Activated CD4-positive, alpha-beta T cell treated with anti-CD3 and anti-CD28 coated beads, Interleukin-2, amount 10 ng/mL, durations not matched to agents 7 days and 5 days (primary cell): ENCODE measurements at places on chromosomes 4 and X. TPM values are rescaled to one million over a fixed set of nuclear protein-coding genes. Genes with fewer than 3 reads are reported as not detected.

DNA sequence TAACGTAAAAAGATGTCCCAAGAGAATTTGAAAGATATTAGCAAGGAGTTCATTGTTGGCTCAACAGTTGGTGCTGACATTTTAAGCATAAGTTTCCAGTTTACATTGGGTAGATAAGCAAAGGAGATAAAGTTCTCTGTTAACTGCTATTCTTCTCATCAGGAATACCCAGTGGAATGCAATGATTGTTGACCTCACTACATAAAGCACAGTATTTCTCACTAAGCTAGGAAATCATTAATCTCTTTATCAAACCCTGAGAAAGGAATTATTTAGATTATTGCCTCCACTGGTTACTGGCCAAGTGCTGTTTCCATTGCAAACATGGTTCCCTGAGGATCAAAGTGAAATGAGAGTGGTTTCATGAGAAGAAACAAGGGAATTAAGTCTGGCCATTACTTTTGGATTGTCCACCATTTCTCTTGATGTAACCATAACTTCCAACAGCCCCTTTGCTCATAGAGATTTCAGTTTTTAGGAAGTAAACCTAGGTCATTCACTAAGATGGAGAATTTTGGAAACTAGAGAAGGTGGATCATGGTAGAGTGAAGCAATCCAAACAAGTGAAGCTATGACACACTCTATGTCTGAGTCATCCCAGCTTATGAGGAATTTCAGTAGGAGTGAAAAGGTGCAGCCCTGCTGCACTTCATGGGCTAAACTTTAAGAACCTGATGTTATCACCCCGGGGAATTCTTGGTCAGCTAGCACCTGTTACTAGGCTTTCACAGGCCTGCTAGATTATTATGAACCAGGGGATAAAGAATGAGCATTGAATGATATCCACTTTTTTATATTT is 163.4 kb downstream of the AREG start:
- no peak overlapping the region for H3K27ac ChIP-seq
- H3K27me3 ChIP-seq: no peaks in the 10 kb centered on the region
- DNase-seq: no peak
- no peak overlapping the region for H3K4me3 ChIP-seq
- H3K36me3 ChIP-seq: no peaks in the 10 kb centered on the region

DNA sequence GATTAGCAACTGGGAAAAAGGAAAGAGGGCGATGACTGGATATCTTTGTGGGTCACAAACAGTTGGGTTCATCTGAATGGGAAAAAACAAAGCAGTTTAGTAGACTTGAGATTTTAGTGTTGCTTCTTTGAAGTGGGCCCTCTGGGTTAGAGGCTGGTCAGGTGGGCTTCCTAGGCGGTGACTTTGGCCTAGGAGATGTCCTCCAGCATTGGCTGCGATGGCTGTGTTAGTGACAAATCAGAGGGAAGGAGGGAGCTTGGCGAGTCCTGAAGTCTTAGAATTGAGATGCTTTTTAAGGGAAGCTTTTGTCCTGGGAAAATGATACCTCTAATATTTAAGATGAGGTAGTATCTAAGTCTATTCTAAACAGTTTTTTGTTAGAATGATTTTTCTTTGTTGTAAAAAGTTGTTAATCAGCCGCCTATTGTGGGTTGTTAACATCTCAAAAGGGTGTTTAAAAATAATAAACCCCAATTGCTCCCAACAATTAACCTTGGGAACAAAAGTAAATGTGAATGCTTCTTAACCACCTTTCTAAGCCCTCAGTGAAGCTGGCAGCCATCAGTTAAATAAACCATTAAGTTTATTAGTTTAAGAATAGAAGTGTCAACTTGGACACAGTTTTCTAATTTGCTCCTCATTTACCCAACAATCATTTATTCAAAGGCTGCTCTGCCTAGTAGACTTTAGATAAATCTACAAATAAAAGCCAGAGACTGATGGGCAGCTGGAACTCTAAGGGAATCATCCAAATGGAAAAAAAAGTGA is 31.7 kb downstream of the DLG3 start:
- no peak for DNase-seq
- H3K4me3 ChIP-seq: no peak overlapping the region
- no peaks in the 10 kb centered on the region for H3K36me3 ChIP-seq

DNA sequence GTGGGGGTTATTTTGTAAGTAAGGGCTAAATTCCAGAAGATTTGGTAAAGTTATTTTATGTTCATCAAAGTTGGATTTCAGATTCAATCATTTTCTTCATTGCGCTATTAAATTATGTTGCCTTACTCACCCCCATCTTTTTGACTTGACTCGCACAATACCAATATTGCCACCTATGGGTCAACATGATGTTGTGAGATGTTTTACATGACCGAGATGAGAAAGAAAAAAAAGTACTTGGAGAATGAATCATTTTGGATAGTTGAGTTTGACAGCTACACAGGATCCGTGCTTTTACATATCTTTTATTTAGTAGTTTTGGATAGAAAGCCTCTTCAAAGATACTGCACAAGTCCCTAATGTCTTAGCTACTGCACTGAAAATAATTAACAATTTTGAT is 224.2 kb upstream of the EMCN start:
- no peaks in the 10 kb centered on the region for H3K36me3 ChIP-seq
- DNase-seq: no peak
- peaks cover 8% of the 10 kb centered on the region for H3K27me3 ChIP-seq
- no peaks in the 10 kb centered on the region for H3K4me1 ChIP-seq
- no peak overlapping the region for H3K27ac ChIP-seq

GRCh38 chrX:109997786-109998452 is 5.0 kb upstream of the TMEM164 start:
- DNase-seq: no peak
- H3K4me3 ChIP-seq: no peak overlapping the region
- H3K27me3 ChIP-seq: no peaks in the 10 kb centered on the region
- peaks cover 15% of the 10 kb centered on the region for H3K4me1 ChIP-seq
- H3K36me3 ChIP-seq: no peaks in the 10 kb centered on the region

DNA sequence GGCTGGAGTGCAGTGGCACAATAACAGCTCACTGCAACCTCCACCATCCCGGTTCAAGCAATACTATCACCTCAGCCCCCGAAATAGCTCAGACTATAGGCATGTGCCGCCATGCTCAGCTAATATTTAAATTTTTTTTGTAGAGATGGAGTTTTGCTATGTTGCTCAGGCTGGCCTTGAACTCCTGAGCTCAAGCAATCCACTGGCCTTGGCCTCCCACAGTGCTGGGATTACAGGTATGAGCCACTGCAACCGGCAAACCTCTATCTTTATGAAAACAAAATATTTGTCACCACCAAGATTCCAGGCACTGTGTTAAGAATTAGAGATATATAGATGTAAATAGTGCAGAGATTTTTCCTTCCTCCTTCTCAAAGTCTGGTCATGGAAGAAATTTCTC is 232.5 kb downstream of the ANKRD50 start:
- H3K27me3 ChIP-seq: no peaks in the 10 kb centered on the region
- H3K4me1 ChIP-seq: no peaks in the 10 kb centered on the region
- no peaks in the 10 kb centered on the region for H3K36me3 ChIP-seq
- no peak overlapping the region for H3K27ac ChIP-seq

DNA sequence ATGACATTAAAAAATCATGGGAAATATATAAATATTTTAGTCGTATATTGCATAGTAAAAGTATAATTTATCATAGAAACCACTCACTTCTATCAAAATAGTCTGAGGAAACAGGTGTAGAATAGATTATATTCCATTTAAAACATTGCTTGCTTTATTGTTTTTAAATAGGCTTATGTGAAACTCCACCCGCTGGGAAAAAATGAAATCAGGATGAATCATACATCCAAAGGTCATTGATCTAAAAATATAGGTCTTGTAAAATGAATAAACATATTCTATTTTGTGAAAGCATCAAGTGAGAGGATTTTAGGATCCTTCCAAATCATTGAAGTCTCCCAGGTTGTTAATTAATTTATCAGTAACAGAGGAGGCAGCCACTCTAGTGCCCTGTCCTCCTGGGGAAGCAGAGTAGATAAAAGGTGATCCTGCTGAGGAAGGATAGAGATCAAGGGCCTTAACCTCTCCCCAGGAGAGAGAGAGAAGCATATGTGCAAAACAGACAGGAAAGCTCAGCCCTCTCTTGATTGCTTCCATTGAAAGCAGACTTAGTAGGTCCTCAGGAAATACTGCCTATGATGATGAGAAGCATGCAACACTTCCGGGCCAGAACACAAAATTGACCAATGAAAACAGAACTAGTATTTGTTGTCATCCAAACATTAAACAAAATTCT is 96.8 kb upstream of the MAP9 start:
- H3K27ac ChIP-seq: no peak overlapping the region
- no peaks in the 10 kb centered on the region for H3K27me3 ChIP-seq
- no peaks in the 10 kb centered on the region for H3K4me1 ChIP-seq

- no peak overlapping the region for H3K4me3 ChIP-seq
- no peaks in the 10 kb centered on the region for H3K27me3 ChIP-seq
- H3K36me3 ChIP-seq: no peaks in the 10 kb centered on the region
- no peaks in the 10 kb centered on the region for H3K4me1 ChIP-seq
- no peak overlapping the region for H3K27ac ChIP-seq
Measured at GRCh38 chr4:162016219-162016618, 147.6 kb downstream of the FSTL5 start.

Gene EMCN
- total RNA-seq: not detected

GRCh38 chr4:54493862-54494261 is 163.9 kb upstream of the KIT start:
- no peaks in the 10 kb centered on the region for H3K4me1 ChIP-seq
- no peaks in the 10 kb centered on the region for H3K36me3 ChIP-seq
- no peak for DNase-seq
- H3K27me3 ChIP-seq: no peaks in the 10 kb centered on the region
- H3K27ac ChIP-seq: no peak overlapping the region

Gene CDX4
- total RNA-seq: not detected
